PC-9 (cell line): ENCODE measurements at places on chromosomes 3 and 15. TPM values are rescaled to one million over a fixed set of nuclear protein-coding genes. Genes with fewer than 3 reads are reported as not detected.

Gene NME9
- 1.3 TPM in 1 of 2 replicates, not detected in the other for total RNA-seq

Gene LAMB2
- 230 and 238 TPM in 2 replicates for total RNA-seq

Gene HERC2
- 49.7 and 56.6 TPM in 2 replicates for total RNA-seq

Gene GPR62
- total RNA-seq = not detected in 2 replicates

Gene CCR1
- total RNA-seq = 0.28 TPM in 1 of 2 replicates, not detected in the other

Gene PHLDB2
- 42.7 and 55.0 TPM in 2 replicates for total RNA-seq

Gene RARRES1
- total RNA-seq = 9.3 and 20.5 TPM in 2 replicates

Gene KY
- not detected in 2 replicates for total RNA-seq

Gene IL16
- 0.50 and 0.65 TPM in 2 replicates for total RNA-seq

Gene FES
- total RNA-seq = 2.1 and 3.8 TPM in 2 replicates

- no peak for DNase-seq
Measured at GRCh38 chr3:53837331-53837730, 8.9 kb downstream of the CHDH start.

DNA sequence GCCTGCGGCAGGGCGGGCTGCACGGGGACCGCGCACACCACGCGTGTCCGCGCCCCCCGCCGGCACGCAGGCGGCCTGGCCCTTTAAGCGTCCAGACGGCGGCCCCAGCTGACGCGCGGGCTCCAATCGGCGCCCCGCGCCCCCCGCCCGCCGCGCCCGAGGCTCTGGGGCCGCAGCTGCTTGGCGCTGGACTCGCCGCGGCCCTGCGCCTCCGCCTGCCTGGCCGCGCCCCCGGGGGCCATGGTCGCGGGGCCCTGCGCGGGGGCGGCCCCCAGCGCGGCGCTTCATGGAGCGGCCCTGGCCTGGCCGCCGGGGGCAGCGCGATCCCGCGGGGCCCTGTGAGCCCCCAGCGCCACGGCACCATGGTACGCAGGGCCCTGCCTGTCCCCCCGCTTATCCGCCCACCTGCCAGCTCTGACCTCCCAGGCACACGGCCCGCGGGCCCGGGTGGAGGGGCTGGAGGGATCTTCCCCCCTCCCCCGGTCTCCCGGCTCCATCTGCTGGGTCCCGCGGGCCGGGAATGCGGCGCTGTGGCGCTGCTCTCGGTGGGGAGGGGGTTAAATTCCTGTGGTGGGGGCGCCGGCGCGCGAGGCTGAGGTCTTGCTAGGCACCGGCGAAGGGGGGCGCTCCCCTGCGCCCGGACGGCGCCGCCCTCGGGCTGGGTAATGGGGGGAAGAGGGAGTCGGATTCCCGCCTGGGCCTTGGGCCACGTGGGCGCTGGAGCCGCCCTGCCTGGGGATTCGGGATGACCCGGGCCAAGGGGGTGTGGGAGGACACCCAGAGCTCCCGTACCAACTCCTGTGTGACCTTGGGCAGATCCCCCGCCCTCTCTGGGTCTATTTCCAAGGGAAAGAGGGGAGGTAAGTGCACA is 1.1 kb downstream of the ZBTB47 start:
- DNase-seq = no peak

- no peak for DNase-seq
Measured at GRCh38 chr3:113166719-113167492, 44.5 kb upstream of the BOC start.

DNA sequence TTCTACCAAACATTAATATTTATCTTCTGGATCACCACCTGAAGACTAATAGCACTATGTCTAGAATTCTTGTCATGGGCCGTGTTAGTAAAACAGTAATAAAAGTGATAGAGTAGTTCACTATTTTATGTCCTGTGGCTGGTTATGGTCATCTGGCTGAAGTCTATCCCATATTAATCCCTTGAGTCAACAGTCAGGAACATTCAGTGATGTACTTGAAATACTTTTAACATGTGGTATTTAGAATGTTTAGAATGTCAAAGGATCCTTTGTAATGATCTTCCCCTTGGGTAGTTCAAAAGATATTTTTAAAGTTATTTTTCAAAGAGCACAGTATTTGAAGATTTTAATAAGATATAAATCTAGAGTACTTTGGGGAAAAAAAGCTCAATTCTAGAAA is 117.0 kb downstream of the MBNL1 start:
- DNase-seq = no peak

DNA sequence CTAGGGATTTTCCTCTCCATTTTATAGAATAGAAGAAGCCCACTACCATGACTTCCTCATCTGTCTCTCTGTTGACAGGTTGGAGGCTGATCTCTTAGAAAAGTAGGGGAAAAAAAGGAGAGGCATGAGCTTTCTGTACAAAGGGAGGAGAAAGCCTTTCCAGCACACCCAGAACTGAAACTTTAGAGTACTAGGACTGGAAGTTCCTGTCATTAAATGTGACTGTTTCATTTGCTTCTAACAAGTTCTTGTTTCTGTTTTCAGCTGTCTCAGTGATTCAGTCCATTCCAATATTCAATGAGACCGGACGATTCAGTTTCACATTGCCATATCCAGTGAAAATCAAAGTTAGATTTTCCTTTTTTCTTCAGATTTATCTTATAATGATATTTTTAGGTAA is 39.0 kb downstream of the INTS14 start:
- no peak for DNase-seq

- no peak for DNase-seq
Measured at GRCh38 chr3:67462187-67462586, 192.2 kb downstream of the SUCLG2 start.

GRCh38 chr3:88291486-88291885 is 141.7 kb downstream of the C3orf38 start:
- DNase-seq = no peak

GRCh38 chr3:69767571-69767970 is 28.3 kb downstream of the MITF start:
- no peak for DNase-seq

GRCh38 chr3:138384976-138385375 is 36.6 kb downstream of the MRAS start:
- DNase-seq = no peak

GRCh38 chr3:171279972-171280371 is 180.2 kb downstream of the TNIK start:
- no peak for DNase-seq

- DNase-seq = no peak
Measured at GRCh38 chr15:65085990-65086679, 9.6 kb downstream of the KBTBD13 start.

DNA sequence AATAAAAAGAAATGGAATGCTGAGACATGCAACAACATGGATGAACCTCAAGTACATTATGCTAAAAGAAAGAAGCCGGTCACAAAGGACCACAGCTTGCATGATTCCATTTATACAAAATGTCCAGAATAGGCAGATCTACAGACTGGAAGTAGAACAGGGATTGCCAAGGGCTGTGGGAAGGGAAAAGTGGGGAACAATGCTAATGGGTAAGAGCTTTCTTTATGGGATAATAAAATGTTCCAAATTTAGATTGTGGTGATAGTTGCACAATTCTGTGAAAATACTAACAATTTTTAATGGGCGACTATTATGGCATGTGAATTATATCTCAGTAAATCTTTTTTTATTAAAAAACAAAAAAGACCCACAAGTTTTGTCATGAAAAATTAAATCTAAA is 106.2 kb downstream of the TMCO5A start:
- no peak for DNase-seq

- no peak for DNase-seq
Measured at GRCh38 chr3:186444974-186445373, 82.9 kb upstream of the DGKG start.

- DNase-seq = no peak
Measured at GRCh38 chr3:13168391-13168790, 95.2 kb upstream of the IQSEC1 start.

DNA sequence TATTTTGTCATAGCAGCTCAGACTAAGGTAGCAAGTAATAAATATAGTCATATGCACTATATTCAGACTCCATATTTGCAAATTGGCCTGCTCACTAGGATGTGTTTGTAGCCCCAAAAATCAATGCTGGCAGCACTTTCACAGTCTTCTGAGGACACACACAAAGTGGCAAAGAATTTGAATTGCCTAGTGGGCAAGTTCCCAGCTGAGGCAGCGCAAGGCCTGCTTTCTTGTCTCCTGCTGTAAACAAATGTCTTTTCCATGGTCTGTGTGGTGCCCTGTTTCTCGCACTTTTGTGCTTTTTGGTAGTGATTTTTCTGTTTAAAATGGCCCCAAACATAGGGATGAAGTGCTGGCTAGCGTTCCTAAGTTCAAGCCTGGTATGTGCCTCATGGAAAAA is 416.0 kb downstream of the OCA2 start:
- no peak for DNase-seq

DNA sequence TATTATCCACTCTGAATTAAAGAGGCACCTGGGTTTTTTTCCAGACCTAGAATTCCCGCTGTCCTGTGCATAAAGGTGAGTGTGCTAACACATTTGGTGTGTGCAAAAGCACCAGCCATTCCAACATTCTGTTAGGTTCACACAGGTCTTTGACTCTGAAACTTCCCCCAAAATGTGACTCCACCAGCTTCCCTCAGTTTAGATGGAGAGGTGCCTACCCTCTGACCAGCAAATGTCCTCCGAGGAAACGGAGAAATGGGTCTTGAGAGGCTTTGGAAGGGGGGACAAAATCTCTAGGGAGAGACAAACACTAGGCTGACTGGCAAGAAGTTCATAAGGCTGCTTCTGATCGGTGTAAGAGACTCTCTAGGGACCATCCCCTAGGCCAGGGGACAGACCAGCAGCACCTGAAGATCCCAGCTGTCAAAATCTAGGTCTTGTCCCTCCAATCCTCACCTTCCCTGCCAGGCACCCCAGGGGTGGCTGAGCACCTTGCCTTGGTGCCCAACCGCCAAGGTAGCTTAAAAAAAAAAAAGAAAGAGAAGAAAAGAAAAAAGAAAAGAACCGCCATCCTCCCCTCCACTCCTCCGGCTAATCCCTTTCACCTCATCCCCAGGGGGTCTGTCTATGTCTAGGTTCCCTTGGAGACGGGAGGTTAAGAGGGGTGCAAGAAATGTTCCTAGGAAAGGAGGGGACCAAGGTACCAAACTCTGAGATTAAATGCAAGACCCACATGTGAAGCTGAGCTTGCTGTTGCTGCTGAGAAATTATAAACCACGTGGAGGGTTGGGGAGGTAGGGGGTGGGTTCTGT is 2.0 kb upstream of the MECOM start:
- no peak for DNase-seq

- no peak for DNase-seq
Measured at GRCh38 chr3:50623840-50624474, 7.0 kb downstream of the MAPKAPK3 start.

DNA sequence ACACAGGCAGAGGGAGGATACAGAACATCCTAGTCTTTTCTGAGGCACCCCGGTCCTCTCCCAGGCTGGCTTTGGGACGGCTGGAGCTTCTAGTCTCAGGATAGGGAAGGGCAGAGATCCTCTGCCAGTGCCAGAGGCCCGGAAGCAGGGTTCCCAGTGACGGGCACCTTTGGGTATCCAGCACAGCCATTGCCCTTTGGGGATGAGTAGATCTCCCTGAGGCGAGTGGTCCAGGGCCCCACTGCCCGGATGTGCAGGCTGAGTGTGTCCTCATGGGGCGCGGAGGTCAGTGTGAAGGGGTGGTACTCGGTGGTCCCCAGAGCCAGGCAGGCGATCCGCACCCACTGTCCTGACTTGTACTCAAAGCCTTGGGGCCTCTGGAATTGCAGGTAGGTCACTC is 18.3 kb downstream of the DUOX2 start:
- DNase-seq = no peak
